ENCODE measurements at places on chromosomes 7 and 10.

GRCh38 chr10:19817231-19817933 is 1.1 kb downstream of the PLXDC2 start:
- no peak for DNase-seq

GRCh38 chr10:53463539-53463938 is 691.0 kb upstream of the MBL2 start:
- no peak for DNase-seq

GRCh38 chr10:52020702-52021101 is 293.4 kb upstream of the DKK1 start:
- DNase-seq: no peak

DNA sequence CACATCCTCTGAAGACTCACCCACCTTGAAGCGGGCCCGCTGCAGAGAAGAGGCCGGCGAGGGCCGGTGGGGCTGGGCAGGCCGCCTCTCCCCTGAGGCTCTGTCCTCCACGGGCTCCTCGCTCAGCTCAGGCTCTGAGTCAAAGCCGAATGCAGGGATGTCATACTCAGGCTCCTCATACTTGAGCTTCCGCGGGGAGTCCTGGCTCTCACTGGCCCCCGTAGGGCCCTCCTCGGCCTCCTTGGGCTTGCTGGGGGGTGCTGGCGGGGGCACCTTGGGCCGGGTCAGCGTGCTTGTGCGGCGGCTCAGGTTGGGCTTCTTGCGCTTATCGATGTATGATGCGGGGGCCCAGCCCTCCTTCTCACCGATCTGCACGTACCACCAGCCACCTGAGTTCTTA is 109.9 kb downstream of the NEURL1 start:
- DNase-seq: no peak

GRCh38 chr7:21076054-21076453 is 289.4 kb upstream of the SP8 start:
- no peak for DNase-seq

GRCh38 chr10:86336341-86336740 is 30.3 kb downstream of the GRID1 start:
- DNase-seq: no peak

DNA sequence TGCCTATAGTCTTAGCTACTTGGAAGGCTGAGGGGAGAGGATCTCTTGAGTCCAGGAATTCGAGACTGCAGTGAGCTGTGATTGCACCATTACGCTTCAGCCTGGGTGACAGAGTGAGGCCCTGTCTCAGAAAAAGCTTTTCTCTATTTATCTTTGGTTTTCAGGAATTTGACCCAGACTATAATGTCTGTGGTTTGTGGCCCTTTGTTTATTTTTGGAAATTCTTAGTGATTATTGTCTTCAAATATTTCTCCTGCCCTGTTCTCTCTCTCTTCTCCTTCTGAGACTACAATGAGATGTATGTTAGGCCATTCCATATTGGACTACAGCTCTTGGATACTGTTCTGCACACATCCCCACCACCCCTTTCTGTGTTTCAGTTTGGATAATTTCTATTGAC is 4.7 kb downstream of the MUC12 start:
- DNase-seq: no peak

- DNase-seq: no peak
These were observed 66.8 kb upstream of the CHST15 start for GRCh38 chr10:124160176-124160575.

DNA sequence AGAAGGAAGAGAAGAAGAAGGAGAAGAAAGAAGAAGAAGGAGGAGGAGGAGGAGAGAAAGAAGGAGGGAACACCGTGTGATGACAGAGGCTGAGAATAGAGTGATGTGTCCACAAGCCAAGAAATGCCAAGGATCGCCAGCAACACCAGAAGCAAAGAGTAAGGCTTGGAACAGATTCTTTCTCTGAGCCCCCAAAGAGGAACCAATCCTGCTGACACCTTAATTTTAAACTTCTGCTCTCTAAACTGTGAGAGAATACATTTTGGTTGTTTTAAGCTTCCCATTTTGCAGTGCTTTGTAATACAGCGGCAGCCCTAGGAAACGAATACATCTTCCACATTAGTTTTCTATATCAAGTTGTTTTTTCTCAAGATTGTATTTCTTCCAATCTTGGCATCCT is 13.9 kb upstream of the WNT8B start:
- no peak for DNase-seq

GRCh38 chr10:2049560-2049959 is 312.2 kb upstream of the ADARB2 start:
- DNase-seq: no peak

DNA sequence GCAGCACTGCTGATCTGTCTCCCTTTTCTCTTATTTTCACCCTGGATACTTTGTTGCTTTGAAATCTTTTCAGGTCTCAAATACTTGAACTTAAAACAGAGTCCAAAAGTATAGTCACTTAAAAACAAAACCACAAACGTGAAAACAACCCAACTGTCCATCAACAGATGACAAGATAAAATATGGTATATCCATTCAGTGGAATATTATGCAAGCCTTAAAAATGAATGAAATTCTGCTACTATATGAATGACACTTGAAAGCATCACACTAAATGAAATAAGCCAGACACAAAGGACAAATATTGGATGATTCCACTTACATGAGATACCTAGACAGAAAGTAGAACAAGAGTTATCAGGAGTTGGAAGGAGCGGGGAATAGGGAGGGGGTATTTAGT is 44.7 kb upstream of the EFCAB10 start:
- no peak for DNase-seq

DNA sequence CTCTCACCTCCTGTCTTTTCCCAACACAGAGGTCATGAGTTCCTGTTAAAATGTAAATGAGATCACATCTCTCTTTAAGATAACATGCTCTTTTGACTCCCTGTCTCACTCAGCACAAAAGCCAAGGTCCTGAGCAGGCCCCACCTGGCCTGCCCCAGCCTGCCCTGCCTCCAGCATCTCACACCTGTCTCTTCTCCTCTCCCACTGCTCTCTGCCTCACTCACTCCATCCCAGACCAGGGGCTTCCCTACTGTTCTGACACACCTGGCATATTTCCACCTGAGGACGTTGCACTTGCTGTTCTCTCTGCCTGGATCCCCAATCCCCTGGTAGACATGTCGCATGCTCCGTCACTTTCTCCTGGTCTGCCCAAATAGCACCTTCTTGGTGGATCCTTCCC is 285.0 kb upstream of the ZMIZ1 start:
- no peak for DNase-seq

All from C1 segment of cervical spinal cord (tissue), 14 donors.